Mesenteric fat pad (tissue), 1 donor: ENCODE measurements at places on chromosomes 4 and X. TPM values are rescaled to one million over a fixed set of nuclear protein-coding genes. Genes with fewer than 3 reads are reported as not detected.

The USP53 gene
- 111 TPM for total RNA-seq

The BST1 gene
- total RNA-seq = 21.8 TPM

GRCh38 chr4:17718471-17718870 is 63.0 kb downstream of the FAM184B start:
- no peak for DNase-seq

The F11 gene
- total RNA-seq = not detected

- DNase-seq = no peak
Measured at GRCh38 chr4:117654079-117654478, 380.2 kb upstream of the NDST3 start.

- no peak for DNase-seq
Measured at GRCh38 chr4:95599777-95600400, 51.1 kb upstream of the UNC5C start.

GRCh38 chrX:132461886-132462285 is 27.0 kb downstream of the MBNL3 start:
- DNase-seq = no peak

DNA sequence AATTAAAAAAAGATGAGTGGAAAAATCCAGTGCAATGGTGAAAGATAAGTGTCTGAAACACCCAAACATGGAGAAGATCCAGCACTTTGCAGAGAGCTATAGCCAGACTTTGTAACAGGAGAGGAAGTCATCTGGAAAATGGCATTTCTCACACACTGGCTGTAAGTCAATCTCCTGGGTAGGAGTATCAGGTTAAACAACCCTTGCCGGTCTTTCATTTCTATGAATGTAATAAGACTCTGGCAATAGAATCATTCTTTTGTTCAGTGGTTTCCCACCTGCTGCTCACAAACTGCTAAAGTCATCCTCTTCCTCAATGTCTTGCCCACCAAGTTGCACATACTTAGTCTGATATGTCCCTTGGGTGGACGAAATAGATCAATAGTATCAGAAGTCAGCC is 94.0 kb upstream of the ATP8A1 start:
- DNase-seq = no peak

The SRPK3 gene
- total RNA-seq = 0.74 TPM

The USP17L18 gene
- total RNA-seq = not detected

GRCh38 chrX:67295924-67296323 is 247.9 kb upstream of the AR start:
- no peak for DNase-seq

GRCh38 chr4:81084029-81084428 is 53.5 kb downstream of the BMP3 start:
- DNase-seq = no peak

DNA sequence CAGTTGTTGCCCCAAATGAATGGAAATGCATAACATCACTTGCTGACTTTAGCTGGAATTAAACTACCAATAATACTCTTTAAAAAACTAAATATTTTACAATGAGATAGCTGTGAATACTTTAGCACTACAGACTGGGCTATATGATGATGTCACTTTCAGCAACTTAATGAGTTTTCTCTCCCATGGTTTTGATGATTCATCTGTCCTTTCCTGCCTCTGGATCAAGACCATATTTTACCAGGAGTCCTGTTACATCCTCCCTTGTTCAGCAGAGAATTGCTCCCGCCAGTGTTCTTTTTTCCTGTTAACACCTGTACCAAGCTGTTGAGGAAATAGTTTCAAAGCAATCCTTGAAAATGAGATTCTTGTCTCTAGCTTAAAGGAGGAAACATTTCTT is 543.0 kb downstream of the SPRY1 start:
- DNase-seq = no peak

GRCh38 chr4:168691631-168692369 is 194.9 kb downstream of the PALLD start:
- no peak for DNase-seq

GRCh38 chr4:77623091-77623490 is 17.5 kb downstream of the CXCL13 start:
- DNase-seq = no peak

GRCh38 chr4:138800421-138800820 is 215.2 kb upstream of the NOCT start:
- no peak for DNase-seq

GRCh38 chr4:147779451-147779850 is 47.6 kb downstream of the ARHGAP10 start:
- no peak for DNase-seq

GRCh38 chr4:106063009-106063408 is 167.7 kb downstream of the NPNT start:
- DNase-seq = no peak

GRCh38 chrX:14398725-14399124 is 130.6 kb upstream of the GLRA2 start:
- DNase-seq = no peak

DNA sequence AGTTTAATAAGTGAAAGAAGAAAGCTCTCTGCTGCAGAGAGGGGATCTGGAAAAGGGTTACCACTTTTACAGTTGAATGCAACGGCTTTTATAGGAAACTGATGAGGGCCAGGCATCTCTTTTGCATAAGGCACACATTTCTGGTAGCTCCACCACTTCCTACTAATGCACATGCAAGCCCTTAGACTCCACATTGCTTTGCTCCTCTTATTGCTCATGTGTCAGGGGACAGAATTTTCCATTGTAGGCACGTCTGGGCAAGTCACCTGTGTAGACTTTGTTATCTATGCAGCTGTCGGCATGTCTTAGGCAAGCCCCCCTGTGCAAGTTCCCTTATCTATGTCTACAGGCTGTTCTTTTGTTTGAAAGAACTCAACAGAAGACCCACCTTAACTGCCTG is 294.6 kb upstream of the STS start:
- no peak for DNase-seq

- DNase-seq = no peak
Measured at GRCh38 chr4:174583056-174583455, 60.8 kb upstream of the HPGD start.

DNA sequence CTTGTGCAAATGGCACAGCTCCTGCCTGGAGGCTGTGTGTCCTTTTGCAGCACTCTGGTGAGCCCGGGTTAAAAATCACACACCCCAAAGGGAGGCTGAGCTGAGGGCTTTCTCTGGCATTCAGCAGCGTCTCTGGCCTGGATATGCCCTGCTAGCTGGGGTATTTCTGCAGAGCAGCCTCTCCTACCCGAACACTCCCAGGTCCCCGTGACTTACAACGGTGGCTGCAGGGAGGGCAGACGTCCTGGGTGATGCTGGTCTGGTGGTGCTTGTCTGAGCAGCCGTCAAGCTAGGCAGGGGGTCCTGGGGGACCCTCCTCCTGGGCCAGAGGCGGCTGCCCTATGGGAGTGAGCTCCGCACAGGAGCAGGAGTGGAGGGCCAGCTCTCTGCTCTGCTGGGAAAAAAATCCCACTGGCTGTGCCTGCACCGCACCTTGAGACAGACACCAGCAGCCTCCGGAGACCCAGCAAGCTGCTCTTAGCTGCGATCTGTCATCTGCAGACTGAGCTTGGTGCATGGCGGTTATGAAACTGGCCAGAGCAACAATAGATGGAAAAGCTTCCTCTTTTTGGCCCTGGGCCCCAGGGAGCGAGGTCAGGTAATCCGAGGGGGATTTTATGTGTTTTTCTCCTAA is 41.3 kb upstream of the ASMTL start:
- no peak for DNase-seq

- DNase-seq = no peak
Measured at GRCh38 chr4:181569553-181569952, 673.6 kb upstream of the TENM3 start.

The HAND2 gene
- 6.3 TPM for total RNA-seq

The GUCY1B1 gene
- total RNA-seq = 5.0 TPM

The ANAPC4 gene
- total RNA-seq = 22.5 TPM

The ARR3 gene
- total RNA-seq = not detected

DNA sequence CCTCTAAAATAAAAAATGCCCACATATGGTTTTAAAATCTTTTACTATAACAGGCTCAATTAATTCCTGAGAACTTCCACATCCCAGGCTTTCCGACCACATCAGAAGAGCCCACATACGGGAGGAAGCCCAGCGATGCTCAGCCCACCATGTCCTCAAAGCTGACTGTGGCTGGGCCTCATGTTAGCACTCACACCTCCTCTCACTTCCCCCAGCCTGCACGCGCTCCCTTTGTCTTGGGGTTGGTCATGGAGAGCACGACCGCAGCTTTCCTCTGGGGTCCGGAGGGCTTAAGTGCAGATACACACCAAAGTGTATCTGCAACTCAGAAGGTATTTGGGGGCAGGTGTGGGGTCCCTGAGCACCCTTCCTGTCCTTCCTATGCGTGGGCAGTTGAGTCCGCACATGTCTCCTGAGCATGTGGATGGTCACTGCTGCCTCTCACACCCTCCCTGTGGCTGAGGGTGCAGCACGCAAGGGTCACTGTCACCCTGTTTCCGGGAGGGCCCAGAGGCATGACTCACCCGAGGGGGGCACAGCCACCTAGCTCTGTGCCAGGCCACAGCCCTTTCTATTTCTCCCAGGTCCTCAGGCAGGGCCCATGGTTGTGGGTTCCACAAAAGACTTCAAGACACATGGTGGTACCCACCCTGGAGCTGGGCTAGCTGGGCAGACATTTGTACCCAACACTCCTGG is 21.2 kb downstream of the WDR1 start:
- no peak for DNase-seq

DNA sequence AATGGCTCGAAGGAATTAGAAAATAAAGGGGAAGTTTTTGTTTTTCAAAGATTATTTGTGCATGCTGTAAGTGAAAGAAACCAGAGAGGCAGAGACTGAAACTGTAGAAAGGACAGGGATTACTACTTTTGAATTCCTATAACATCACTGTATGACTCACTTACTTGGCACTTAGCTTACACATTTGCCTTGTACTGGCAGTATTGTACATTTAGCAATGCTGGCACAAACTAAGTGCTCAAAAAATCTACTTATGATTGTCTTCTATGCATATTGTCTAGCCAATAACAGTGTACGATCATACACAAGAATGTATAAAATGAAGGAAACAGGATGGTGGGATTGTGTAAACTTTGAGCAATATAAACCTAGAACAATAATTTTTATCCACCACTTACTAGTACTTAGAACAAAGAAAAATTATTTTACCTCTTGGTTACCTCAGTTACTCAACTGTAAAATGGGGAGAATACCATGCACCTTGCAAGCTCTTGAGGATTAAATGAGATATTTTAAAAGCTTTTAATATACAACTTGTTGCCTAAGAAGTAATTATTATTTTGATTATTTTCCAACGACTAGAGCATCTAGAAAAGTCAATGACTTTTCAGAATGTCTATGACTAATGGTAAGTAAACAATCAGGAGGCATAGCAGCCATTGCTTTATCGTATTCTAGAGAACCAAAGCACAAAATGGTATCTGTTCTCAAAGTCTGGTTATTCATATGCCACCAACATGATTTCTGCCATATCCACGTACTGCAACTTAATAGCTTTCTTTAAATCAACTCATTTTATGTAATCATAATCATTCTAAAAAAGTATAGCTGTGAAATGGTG is 4.7 kb downstream of the FAM120C start:
- no peak for DNase-seq

DNA sequence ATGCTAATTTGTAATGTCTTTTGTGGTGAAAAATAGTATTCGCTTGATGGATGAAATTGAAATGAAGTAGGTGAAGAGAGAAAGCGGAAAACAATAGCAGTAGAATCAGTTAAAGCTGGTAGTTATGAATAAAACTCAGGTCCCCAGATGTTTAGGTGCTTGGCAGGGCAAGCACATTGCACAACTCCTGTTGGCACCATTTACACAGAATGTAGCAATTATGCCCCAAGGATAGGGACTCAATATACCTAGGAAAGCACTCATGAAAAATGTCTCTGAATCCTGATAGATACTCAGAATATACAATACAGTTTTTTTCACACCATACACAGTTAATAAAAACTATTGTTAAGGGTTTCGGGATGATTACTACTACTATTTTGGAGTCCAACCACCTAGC is 26.5 kb upstream of the GRIA3 start:
- DNase-seq = no peak

DNA sequence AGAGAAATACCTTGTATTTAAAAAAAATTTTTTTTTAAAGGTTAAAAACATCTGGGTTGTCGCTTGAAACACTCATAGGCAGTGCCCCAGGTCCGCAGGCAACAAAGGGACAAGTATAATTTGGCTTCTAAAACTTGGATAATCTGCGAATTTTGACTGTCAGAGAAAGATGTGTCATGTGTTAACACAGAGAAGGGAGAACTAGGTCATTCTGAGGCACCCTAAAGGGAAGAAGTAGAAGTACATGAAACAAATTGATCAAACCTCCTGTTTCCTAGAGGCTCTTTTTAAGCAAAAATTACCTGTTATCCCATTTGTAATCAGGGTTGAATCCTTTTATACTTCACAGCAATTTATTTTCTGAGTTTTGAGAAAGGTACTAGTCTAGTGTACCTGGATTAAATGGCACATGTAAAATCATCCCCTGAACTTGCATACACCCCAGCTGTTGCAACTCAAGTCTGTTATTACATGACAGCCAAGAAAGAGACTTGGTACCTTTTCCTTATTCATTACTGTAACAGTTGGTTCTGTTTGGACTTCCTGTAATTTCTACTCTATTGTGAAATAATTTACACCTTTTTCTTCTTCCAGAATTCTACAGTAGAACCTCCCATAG is 1.7 kb downstream of the SRD5A3 start:
- DNase-seq = no peak

DNA sequence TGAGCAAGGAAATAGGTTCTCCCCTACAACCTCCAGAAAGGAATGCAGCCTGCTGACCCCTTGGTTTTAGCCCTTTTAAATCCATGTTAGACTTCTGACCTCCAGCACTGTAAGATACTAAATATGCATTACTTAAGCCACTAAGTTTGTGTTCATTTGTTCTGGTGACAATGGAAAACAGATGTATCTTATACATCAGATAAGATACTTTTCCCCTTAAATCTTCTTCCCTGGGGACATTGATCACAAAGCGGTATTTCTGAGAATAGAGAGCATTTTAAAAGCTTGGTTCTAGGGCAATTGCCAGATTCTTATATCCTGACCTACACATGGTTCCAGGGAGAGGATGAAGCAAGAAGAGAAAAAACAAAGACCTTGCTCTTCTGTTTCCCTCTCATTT is 6.5 kb upstream of the TMEM184C start:
- no peak for DNase-seq

GRCh38 chr4:5957076-5957475 is 61.2 kb downstream of the C4orf50 start:
- DNase-seq = peak; percentile 33

- DNase-seq = no peak
Measured at GRCh38 chr4:122534776-122535175, 78.3 kb upstream of the IL2 start.

DNA sequence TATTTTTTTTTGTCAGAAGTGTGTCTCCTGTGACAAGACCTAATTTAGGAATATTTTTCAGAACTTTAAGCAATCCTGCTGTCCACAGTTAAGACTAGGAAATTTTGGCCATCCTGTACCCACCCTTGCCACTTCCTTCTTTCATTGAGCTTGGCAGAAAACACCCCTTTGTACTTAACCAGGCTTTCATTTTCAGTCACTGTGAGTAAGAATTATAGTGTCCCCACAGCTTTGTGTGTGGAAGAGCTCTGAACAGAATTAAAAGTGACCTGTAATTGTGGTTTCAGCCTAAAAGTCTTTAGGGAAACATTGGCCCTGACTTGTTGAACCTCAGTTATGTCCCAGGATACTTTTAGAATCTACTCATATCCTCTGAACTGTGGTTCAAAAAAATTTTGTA is 153.7 kb upstream of the BMP3 start:
- no peak for DNase-seq

- DNase-seq = no peak
Measured at GRCh38 chr4:32475710-32476109, 1755.5 kb downstream of the PCDH7 start.

The HDX gene
- total RNA-seq = 5.8 TPM
